ENCODE measurements at places on chromosomes 7 and 10. TPM values are rescaled to one million over a fixed set of nuclear protein-coding genes. Genes with fewer than 3 reads are reported as not detected.

Gene CADPS2
- polyA plus RNA-seq, result 51.3 TPM

Gene LIPN
- polyA plus RNA-seq, result not detected

Gene PRKG1
- 14.9 TPM for polyA plus RNA-seq

Gene TAC1
- 0.95 TPM for polyA plus RNA-seq

Gene FAM25G
- 0.57 TPM for polyA plus RNA-seq

Gene GTF2IRD1
- polyA plus RNA-seq, result 65.9 TPM

Gene GBX1
- 0.22 TPM for polyA plus RNA-seq

Gene CFAP70
- 26.6 TPM for polyA plus RNA-seq

Gene ZNF488
- 5.8 TPM for polyA plus RNA-seq

Gene PARD3
- polyA plus RNA-seq, result 81.9 TPM

Gene DRGX
- polyA plus RNA-seq, result not detected

Gene C10orf143
- 6.6 TPM for polyA plus RNA-seq

Gene CLRN3
- polyA plus RNA-seq, result 22.5 TPM

Gene MMD2
- polyA plus RNA-seq, result not detected

Gene SAMD9L
- 4.1 TPM for polyA plus RNA-seq

Gene EFCAB10
- 2.2 TPM for polyA plus RNA-seq

Gene OPALIN
- polyA plus RNA-seq, result not detected

Gene SLC26A5
- polyA plus RNA-seq, result 0.75 TPM

Gene TLL2
- 0.78 TPM for polyA plus RNA-seq

Gene ZNF736
- 30.6 TPM for polyA plus RNA-seq

Gene TMEM139
- 55.7 TPM for polyA plus RNA-seq

Measured in left kidney (tissue), 8 donors.